ENCODE measurements at places on chromosomes 3 and 15. TPM values are rescaled to one million over a fixed set of nuclear protein-coding genes. Genes with fewer than 3 reads are reported as not detected.

DNA sequence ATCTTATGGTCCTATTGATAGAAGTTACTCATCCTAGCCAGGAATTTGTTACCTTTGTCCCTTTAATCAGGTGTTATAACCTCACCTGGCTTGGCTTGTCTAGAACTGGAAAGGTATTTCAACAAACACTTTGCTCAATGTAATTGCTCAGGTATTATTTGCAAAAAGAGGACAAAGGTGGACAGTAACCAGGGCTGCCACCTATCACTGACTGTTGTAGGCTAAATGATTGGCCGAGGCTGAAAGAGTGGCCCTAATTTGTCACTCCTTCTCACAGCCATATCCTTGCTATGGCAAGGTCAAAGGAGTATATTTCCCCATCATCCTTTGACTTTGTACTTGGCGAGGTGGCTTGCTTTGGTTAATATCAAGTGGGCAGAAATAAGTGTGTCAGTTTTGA is 2.7 kb upstream of the SELENOS start:
- DNase-seq, result no peak
- H3K27ac ChIP-seq, result no peak overlapping the region
- 0 out of 2 replicates have a peak, but pooled peaks cover 2% of the 10 kb centered on the region for H3K4me1 ChIP-seq
- H3K27me3 ChIP-seq, result no peaks in the 10 kb centered on the region
- H3K4me3 ChIP-seq, result no peak overlapping the region

- no peaks in the 10 kb centered on the region for H3K27me3 ChIP-seq
- H3K4me1 ChIP-seq, result no peaks in the 10 kb centered on the region
- H3K4me3 ChIP-seq, result no peak overlapping the region
- DNase-seq, result no peak
- no peak overlapping the region for H3K27ac ChIP-seq
Observed at GRCh38 chr15:86336051-86336788, 256.5 kb downstream of the AGBL1 start.

The GPD1L gene
- 7.9 TPM for total RNA-seq

The PLSCR5 gene
- not detected for total RNA-seq

- no peak overlapping the region for H3K4me3 ChIP-seq
- H3K27me3 ChIP-seq, result no peaks in the 10 kb centered on the region
- no peaks in the 10 kb centered on the region for H3K4me1 ChIP-seq
- peak; percentile 18 for DNase-seq
- H3K27ac ChIP-seq, result no peak overlapping the region
Observed at GRCh38 chr3:56970461-56970879, 90.0 kb upstream of the SPATA12 start.

DNA sequence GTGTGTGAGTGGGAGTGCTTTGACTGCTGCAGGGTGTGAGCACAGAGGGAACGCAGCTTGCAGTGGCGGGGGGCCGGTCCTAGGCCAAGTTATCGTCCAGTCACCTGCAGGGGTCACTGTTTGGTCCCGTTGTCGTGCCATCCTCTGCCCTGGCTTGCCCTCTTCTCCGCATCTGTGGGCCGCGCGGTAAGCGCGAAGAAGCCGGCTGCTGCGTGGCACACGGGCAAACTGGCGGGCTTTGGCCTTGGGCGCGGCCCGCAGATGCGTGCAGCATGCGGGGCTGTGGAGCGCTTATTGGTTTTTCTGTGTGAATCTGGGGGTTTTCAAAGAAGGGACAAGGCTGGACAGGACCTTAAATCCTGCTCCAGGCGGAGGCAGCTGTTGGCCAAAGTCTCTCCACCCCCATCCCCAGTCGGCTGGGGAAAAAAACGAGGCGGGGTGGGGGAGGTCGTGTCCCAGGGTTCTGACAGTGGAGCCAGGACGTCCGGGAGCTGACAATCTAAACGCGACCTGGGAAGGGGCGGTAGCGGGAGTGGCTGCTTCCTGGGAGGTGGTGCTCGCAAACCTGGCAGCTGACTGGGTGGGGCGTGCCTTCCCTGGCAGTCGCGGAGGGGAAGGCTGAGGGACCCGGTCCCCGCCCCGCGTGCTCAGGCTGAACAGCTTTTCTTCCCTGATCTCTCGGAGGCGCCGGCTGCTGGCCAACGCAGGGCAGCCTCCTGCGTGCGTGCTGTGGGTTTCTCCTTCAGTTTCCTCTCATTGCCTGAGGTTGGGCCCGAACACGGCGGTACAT is 39.7 kb upstream of the VEPH1 start:
- H3K4me3 ChIP-seq, result peak overlapping the region; percentile 43
- H3K27me3 ChIP-seq, result no peaks in the 10 kb centered on the region
- no peak overlapping the region for H3K27ac ChIP-seq
- H3K4me1 ChIP-seq, result peaks cover 3% of the 10 kb centered on the region

DNA sequence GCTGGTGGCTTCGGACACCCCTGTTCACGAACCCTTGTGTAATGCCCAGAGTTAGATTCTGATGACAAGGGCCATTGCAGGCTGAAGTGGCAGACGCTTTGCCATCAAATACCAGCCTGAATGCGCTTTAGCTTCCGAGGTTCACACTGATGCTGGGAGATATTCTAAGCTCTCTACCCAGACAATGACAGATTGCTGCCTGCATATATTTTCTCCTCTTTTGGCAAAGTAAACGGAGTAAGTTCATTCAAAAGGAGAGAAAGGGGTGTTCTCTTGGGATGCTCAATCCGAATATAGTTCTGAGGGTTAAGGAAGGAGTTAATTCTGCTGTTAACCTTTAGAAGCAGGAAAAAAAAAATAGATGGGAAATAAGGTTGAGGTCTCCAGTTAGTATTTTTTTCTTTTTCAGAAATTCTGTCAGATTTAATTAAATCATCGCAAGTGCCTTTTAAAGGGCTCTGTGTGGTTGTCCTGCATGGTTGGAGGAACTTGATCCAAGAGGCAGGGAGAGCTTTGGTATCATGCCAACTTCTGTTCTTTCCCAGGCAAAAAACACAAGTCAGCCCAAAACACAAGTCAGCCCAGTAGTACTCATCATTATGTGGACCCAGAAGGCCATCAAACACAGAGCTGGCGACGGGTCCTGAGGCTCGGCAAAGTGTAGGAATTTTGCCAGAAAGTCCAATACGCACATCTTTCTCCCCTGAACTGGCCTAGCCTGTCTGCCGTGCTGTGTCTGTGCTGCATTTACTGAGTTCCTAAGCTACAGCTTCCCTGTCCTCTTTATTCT is 70.9 kb upstream of the ST8SIA2 start:
- no peaks in the 10 kb centered on the region for H3K4me1 ChIP-seq
- no peak overlapping the region for H3K4me3 ChIP-seq
- H3K27me3 ChIP-seq, result no peaks in the 10 kb centered on the region

- 0 out of 2 replicates have a peak, but pooled peaks cover 2% of the 10 kb centered on the region for H3K4me1 ChIP-seq
- H3K36me3 ChIP-seq, result peaks cover 5% of the 10 kb centered on the region
- H3K27me3 ChIP-seq, result no peaks in the 10 kb centered on the region
- H3K27ac ChIP-seq, result no peak overlapping the region
Observed at GRCh38 chr3:16302082-16302631, 37.1 kb downstream of the OXNAD1 start.

- H3K4me3 ChIP-seq, result no peak overlapping the region
- DNase-seq, result no peak
- H3K36me3 ChIP-seq, result no peaks in the 10 kb centered on the region
- H3K4me1 ChIP-seq, result no peaks in the 10 kb centered on the region
- H3K27me3 ChIP-seq, result peaks cover 2% of the 10 kb centered on the region
- H3K27ac ChIP-seq, result no peak overlapping the region
Observed at GRCh38 chr3:126424751-126425150, 30.0 kb downstream of the CFAP100 start.

DNA sequence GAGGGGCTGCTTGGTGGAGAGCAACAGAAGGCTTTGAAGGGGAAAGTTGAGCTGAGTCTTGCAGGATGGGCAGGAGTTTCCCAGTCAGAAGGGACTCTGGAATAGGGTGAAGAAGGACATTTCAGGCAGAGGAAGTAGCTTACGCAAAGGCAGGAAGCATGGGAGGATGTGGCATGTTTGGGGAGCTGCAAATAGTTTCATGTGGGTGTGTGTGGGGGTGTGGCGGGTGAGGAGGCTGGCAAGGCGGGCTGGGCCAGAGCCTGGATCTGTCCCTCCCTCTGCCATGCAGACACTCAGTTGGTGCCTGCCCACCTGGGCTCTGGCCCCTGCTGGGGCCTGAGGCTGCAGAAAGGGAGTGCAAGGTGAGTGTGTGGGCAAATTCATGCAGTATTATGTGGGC is 10.4 kb downstream of the TEX264 start:
- H3K4me1 ChIP-seq, result peaks cover 3% of the 10 kb centered on the region
- H3K36me3 ChIP-seq, result peaks cover 31% of the 10 kb centered on the region
- no peak overlapping the region for H3K4me3 ChIP-seq
- H3K27ac ChIP-seq, result no peak overlapping the region

The ARNT2 gene
- total RNA-seq, result 14.7 TPM

- H3K27ac ChIP-seq, result no peak overlapping the region
- no peaks in the 10 kb centered on the region for H3K27me3 ChIP-seq
- H3K4me3 ChIP-seq, result no peak overlapping the region
- no peaks in the 10 kb centered on the region for H3K36me3 ChIP-seq
Observed at GRCh38 chr3:135109681-135110080, 314.6 kb downstream of the EPHB1 start.

- H3K27me3 ChIP-seq, result no peaks in the 10 kb centered on the region
- no peak overlapping the region for H3K27ac ChIP-seq
- H3K36me3 ChIP-seq, result no peaks in the 10 kb centered on the region
- H3K4me3 ChIP-seq, result no peak overlapping the region
- no peaks in the 10 kb centered on the region for H3K4me1 ChIP-seq
Observed at GRCh38 chr3:177491296-177492032, 294.2 kb upstream of the TBL1XR1 start.

GRCh38 chr3:68999158-68999557 is 14.3 kb downstream of the EOGT start:
- no peak overlapping the region for H3K27ac ChIP-seq
- no peak overlapping the region for H3K4me3 ChIP-seq
- DNase-seq, result no peak

The SLC12A1 gene
- not detected for total RNA-seq

GRCh38 chr3:94520364-94520763 is 457.5 kb downstream of the NSUN3 start:
- no peak overlapping the region for H3K27ac ChIP-seq
- H3K36me3 ChIP-seq, result no peaks in the 10 kb centered on the region
- H3K4me3 ChIP-seq, result no peak overlapping the region
- no peaks in the 10 kb centered on the region for H3K4me1 ChIP-seq
- no peaks in the 10 kb centered on the region for H3K27me3 ChIP-seq

DNA sequence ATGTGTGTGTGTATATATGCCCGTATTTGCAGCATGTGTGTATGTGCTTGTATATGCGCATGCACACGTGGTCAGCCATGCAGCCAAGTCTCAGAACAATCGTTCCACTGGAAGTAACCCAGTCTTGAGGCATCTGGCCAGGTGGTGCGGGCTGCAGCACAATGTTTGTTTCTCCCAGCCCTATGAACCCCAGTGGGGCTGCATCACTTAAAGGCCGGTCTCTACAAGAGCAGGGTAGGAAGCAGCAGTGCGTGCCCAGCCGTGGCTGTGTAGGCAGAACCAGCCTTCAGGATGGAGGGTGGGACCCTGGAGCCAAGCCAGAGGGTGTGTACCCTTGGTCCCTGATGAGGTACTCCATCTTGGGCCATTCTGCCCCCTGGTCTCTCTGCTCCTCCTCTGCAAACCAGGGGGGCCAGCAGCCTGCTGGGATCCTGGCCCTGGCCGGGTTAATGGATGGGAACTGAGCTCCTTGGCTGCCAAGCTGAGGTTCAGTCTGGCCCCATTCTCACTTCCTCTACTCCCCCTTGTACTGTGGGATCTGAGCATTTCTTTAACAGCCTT is 11.8 kb downstream of the KLF13 start:
- H3K27me3 ChIP-seq, result no peaks in the 10 kb centered on the region
- peaks cover 13% of the 10 kb centered on the region for H3K4me1 ChIP-seq
- no peak overlapping the region for H3K4me3 ChIP-seq
- no peak overlapping the region for H3K27ac ChIP-seq
- no peaks in the 10 kb centered on the region for H3K36me3 ChIP-seq

- no peak overlapping the region for H3K27ac ChIP-seq
- peaks cover 25% of the 10 kb centered on the region for H3K4me1 ChIP-seq
- H3K27me3 ChIP-seq, result no peaks in the 10 kb centered on the region
- H3K36me3 ChIP-seq, result peaks cover 38% of the 10 kb centered on the region
Observed at GRCh38 chr3:50318615-50319014, 3.9 kb downstream of the HYAL2 start.

- DNase-seq, result no peak
- H3K27ac ChIP-seq, result no peak overlapping the region
- H3K4me1 ChIP-seq, result no peaks in the 10 kb centered on the region
- no peaks in the 10 kb centered on the region for H3K36me3 ChIP-seq
- H3K4me3 ChIP-seq, result no peak overlapping the region
- H3K27me3 ChIP-seq, result peaks cover 32% of the 10 kb centered on the region
Observed at GRCh38 chr3:14814411-14814871, 4.3 kb upstream of the FGD5 start.

- H3K27me3 ChIP-seq, result peaks cover 10% of the 10 kb centered on the region
- H3K4me3 ChIP-seq, result no peak overlapping the region
- no peaks in the 10 kb centered on the region for H3K4me1 ChIP-seq
- DNase-seq, result no peak
Observed at GRCh38 chr3:47533996-47534454, 20.5 kb upstream of the ELP6 start.

DNA sequence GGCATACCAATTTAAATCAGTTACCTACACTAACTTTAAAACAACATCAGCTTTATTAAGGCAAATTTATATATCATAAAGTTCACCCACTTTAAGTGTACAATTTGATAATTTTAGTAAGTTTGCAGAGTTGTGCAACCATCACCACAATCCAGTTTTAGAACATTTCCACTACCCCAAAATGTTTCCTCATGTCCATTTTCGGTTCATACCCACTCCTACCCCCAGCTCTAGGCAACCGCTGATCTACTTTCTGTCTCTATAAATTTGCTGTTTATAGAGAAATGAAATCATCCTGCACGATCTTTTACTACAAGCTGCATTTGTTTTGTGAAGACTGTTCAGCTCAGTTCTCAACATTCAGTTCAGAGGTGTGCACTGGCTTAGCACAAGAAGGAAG is 31.5 kb upstream of the FAM81A start:
- H3K4me3 ChIP-seq, result no peak overlapping the region
- H3K27ac ChIP-seq, result no peak overlapping the region
- H3K27me3 ChIP-seq, result peaks cover 11% of the 10 kb centered on the region
- DNase-seq, result no peak
- no peaks in the 10 kb centered on the region for H3K4me1 ChIP-seq
- H3K36me3 ChIP-seq, result no peaks in the 10 kb centered on the region

The BTBD1 gene
- 78.7 TPM for total RNA-seq

DNA sequence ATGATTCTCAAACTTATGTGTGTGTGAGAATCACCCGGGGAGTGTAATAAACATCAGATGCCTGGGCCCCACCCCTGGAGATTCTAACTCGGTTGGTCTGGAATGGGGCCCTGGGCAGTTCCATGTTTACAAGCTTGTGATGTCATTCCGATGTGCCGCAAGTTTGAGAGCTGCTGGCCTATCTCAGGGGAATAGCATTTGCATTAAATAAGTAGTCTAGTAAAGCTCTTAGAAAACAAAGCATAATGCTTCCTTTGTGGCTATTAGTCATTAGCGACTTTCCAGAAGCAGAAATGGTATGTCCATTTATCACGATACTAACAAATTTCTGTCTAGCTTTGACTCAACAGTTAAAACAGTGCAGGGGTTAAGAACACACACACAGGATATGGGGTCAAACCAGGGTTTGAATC is 20.9 kb downstream of the PGBD4 start:
- no peaks in the 10 kb centered on the region for H3K36me3 ChIP-seq
- H3K27me3 ChIP-seq, result no peaks in the 10 kb centered on the region
- H3K4me3 ChIP-seq, result no peak overlapping the region
- no peak overlapping the region for H3K27ac ChIP-seq
- H3K4me1 ChIP-seq, result 0 out of 2 replicates have a peak, but pooled peaks cover 1% of the 10 kb centered on the region

The RSRC1 gene
- total RNA-seq, result 41.8 TPM

The TLR9 gene
- not detected for total RNA-seq

Data from IMR-90 (cell line).